ENCODE measurements at places on chromosomes 16 and 17.
A peak's percentile ranks its signal among the peaks of the same experiment; 100 is the strongest.

DNA sequence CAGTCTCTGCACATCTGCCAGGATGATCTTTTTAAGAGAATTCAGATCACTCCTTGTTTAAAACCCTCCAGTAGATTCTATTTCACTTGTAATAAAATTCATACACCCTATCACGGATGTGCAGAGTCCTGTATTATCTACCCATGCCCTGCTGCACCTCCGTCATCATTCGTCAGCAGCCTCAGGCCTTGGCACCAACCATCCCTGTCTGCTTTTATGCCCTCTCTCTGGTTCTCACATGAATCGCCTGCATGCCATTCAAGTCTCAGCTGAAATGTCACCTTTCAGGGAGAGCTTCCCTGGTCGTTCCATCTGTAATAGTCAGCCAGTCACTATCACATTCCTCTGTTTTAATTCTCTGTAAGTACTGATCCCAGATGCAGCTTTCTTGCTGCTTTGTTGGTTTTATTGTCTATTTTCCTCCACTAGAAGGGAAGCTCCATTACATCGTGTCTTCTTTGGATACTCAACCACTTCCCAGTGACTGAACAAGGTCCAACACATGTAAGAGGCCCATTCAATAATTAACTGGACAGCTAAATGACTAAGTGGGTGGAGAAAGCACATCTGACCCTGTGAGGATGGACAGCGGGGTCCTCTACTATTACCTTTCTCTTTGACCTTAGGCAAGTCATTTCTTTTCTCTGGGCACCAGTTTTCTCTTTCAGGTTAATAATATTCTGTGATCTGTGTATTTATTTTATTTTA lies 81.2 kb upstream of the GOT2 start:
- no peak for DNase-seq

GRCh38 chr17:73724990-73725389 lies 80.7 kb upstream of the SDK2 start:
- DNase-seq: no peak

- DNase-seq: peak; percentile 44
Measured at GRCh38 chr16:68265078-68265920, 973 bp downstream of the SLC7A6 start.

- no peak for DNase-seq
Measured at GRCh38 chr17:51375771-51376170, 115.4 kb downstream of the UTP18 start.

DNA sequence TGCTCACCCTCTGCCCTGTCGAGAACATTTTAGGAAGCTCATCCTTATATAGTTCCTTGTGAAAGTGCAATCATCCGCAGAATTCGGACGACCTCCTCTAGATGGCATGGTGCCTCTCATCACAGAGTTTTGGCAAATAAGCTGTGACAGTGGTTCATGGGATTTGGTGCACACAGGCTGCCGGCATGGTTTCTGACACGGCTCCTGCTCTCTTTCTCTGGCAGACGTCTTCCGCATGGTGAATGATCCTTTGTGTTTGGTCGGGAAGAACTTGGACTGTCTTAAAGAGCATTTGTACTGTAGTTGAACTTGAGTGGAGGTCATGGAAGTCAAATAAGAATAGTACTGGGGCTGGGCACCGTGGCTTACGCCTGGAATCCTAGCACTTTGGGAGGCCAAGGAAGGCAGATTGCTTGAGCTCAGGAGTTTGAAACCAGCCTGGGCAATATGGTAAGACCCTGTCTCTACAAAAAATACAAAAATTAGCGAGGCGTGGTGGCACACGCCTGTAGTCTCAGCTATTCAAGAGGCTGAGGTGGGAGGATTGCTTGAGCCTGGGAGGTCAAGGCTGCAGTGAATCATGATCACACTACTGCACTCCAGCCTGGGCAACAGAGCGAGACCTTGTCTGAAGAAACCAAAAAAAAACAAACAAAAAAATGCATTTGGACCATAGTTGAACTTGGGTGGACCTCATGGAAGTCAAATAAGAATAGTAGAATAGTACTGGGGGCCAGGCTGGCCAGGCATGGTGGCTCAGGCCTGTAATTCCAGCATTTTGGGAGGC lies 34.7 kb upstream of the NAT9 start:
- no peak for DNase-seq

- no peak for DNase-seq
Measured at GRCh38 chr17:82793974-82794630, 42.2 kb downstream of the TBCD start.

DNA sequence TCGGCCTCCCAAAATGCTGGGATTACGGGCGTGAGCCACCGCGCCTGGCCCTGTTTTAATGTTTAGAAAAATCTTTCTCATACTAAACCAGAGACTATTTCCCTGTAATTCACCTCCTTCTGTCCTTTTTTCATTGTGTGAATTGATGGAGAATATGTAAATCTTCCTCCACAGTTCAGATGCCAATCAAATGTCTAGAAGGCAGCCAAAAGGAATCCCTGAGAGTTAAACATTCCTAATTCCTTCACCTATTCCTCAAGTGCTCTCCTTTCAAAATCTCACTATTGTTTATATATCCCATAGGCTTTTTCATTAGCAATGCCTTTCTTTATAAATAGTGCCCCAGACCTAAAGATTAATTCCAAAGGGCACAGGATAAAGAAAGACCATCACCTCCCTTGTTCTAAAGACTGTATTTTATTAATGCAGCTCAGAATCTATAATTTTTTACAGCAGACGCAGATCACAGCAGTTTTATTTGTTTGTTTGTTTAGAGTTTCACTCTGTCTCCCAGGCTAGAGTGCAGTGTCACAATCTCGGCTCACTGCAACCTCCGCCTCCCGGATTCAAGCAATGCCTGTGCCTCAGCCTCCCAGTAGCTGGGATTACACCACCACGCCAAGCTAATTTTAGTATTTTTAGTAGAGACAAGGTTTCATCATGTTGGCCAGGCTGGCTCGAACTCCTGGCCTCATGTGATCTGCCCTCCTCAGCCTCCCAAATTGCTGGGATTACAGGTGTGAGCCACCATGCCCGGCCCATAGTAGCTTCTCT lies 30.5 kb downstream of the COPZ2 start:
- DNase-seq: no peak

- DNase-seq: peak; percentile 42
Measured at GRCh38 chr17:39547713-39548478, 59.8 kb downstream of the NEUROD2 start.

GRCh38 chr17:77374170-77374936 lies 233.6 kb downstream of the SEC14L1 start:
- DNase-seq: peak; percentile 94
